Metanephros (tissue), 2 donors: ENCODE measurements at places on chromosomes 4 and X. TPM values are rescaled to one million over a fixed set of nuclear protein-coding genes. Genes with fewer than 3 reads are reported as not detected.

Gene SLC7A11
- total RNA-seq, result 1.3 TPM

Gene RIPPLY1
- 1.3 TPM for total RNA-seq

Gene FAM149A
- 38.1 TPM for total RNA-seq

Gene TIGD4
- 2.2 TPM for total RNA-seq

Gene RTL9
- 0.18 TPM for total RNA-seq

Gene LRAT
- total RNA-seq, result 0.58 TPM

Gene SPON2
- total RNA-seq, result 49.7 TPM

Gene ITIH6
- not detected for total RNA-seq

Gene HS3ST1
- 4.1 TPM for total RNA-seq

Gene CDX4
- not detected for total RNA-seq

Gene PABPC1L2A
- not detected for total RNA-seq

Gene OPHN1
- 20.4 TPM for total RNA-seq

Gene MECP2
- total RNA-seq, result 30.7 TPM

Gene ZNF711
- 30.1 TPM for total RNA-seq

Gene TMPRSS11D
- total RNA-seq, result not detected

Gene ARHGAP24
- 75.7 TPM for total RNA-seq

Gene PIGA
- 16.2 TPM for total RNA-seq

Gene SMARCA1
- 61.7 TPM for total RNA-seq

Gene MID1IP1
- 34.8 TPM for total RNA-seq

Gene WWC2
- total RNA-seq, result 51.9 TPM

Gene CACNA1F
- 0.41 TPM for total RNA-seq

Gene LONRF3
- 3.2 TPM for total RNA-seq

Gene ZDHHC15
- total RNA-seq, result 5.1 TPM

Gene CTAG1B
- total RNA-seq, result not detected

Gene GLOD5
- total RNA-seq, result 0.76 TPM

Gene HPF1
- 22.3 TPM for total RNA-seq

Gene FABP2
- total RNA-seq, result not detected

Gene SLIT2
- total RNA-seq, result 33.7 TPM

Gene CMC4
- total RNA-seq, result 12.3 TPM

Gene BMP3
- total RNA-seq, result 12.4 TPM

Gene HDX
- 7.8 TPM for total RNA-seq

Gene MTNR1A
- total RNA-seq, result 2.0 TPM

Gene VCX
- not detected for total RNA-seq

Gene MAB21L2
- not detected for total RNA-seq
